ENCODE measurements at places on chromosomes 2 and 18. TPM values are rescaled to one million over a fixed set of nuclear protein-coding genes. Genes with fewer than 3 reads are reported as not detected.

DNA sequence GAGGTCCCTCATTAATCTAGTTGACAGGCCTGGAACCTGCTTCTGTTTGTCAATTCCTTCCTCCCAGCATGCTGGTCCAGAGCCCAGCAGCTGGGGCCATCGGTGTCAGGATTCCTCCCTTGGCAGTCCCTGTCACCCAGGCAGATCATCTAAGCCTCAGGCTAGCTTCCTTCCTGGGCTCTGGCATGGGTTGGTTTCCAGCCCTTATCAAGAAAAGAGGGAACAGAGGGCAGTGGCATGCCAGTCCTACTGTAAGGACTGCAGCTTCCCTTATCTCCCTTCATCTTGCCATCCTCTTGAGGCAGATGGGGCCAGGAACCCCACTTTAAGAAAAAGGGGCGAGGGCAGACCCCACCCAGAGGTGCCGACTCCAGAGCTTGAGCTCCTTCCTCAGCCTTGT is 10.9 kb upstream of the KCNK3 start:
- H3K27me3 ChIP-seq: no peaks in the 10 kb centered on the region
- H3K27ac ChIP-seq: no peak overlapping the region
- no peaks in the 10 kb centered on the region for H3K4me1 ChIP-seq

DNA sequence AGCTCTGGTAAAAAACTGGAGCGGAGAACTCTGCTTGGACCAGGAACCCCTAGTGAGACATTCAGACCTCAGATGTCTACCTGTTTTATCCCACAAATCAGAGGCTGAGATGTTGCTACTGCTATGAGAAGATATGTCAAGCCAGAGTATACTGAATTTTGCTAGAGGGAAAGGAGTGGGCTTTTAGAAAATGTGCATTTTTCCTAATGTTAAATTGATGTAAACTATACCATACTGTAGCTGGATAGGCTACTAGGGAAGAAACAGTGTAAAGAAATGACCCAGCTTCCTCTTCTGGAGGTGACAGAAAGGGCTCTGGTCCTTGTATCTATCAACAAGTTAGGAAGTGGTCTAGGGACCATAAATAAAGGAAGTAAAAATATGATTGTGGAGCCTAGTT is 65.0 kb downstream of the SLC39A10 start:
- H3K36me3 ChIP-seq: no peaks in the 10 kb centered on the region
- H3K4me3 ChIP-seq: no peak overlapping the region
- no peak for DNase-seq
- H3K27me3 ChIP-seq: no peaks in the 10 kb centered on the region
- no peaks in the 10 kb centered on the region for H3K4me1 ChIP-seq
- no peak overlapping the region for H3K27ac ChIP-seq

GRCh38 chr2:191043438-191043837 is 29.5 kb upstream of the STAT1 start:
- no peaks in the 10 kb centered on the region for H3K36me3 ChIP-seq
- no peak overlapping the region for H3K4me3 ChIP-seq
- no peaks in the 10 kb centered on the region for H3K27me3 ChIP-seq
- no peak for DNase-seq
- H3K27ac ChIP-seq: no peak overlapping the region

DNA sequence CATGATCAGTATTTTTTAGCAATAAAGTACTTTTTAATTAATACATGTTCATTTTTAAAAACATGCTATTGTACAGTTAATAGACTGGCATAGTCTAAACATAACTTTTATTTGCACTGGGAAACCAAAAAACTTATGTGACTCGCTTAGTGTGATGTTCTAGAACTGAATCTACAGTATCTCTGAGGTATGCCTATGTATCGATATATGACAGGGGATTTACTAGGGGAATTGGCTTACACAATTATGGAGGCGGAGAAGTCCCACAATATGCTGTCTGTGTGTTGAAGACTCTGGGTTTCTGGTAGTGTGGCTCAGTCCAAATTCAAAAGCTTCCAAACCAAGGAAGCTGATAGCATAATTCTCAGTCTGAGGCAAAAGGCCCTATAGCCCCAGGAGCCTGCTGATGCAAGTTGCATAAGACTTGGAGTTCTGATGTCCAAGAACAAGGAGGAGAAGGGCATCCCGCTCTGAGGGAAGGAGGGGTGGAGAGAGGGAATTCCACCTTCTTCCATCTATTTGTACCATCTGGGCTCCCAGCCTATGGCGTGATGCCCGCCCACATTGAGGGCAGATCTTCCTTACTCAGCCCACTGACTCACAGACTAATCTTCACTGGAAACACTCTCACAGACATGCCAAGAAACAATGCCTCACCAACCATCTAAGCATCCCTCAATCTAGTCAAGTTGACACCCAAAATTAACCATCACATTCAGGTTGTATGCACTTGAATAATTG is 27.5 kb downstream of the ZNF638 start:
- no peak overlapping the region for H3K4me3 ChIP-seq
- no peaks in the 10 kb centered on the region for H3K27me3 ChIP-seq
- no peaks in the 10 kb centered on the region for H3K36me3 ChIP-seq
- no peak for DNase-seq
- H3K4me1 ChIP-seq: no peaks in the 10 kb centered on the region
- no peak overlapping the region for H3K27ac ChIP-seq

DNA sequence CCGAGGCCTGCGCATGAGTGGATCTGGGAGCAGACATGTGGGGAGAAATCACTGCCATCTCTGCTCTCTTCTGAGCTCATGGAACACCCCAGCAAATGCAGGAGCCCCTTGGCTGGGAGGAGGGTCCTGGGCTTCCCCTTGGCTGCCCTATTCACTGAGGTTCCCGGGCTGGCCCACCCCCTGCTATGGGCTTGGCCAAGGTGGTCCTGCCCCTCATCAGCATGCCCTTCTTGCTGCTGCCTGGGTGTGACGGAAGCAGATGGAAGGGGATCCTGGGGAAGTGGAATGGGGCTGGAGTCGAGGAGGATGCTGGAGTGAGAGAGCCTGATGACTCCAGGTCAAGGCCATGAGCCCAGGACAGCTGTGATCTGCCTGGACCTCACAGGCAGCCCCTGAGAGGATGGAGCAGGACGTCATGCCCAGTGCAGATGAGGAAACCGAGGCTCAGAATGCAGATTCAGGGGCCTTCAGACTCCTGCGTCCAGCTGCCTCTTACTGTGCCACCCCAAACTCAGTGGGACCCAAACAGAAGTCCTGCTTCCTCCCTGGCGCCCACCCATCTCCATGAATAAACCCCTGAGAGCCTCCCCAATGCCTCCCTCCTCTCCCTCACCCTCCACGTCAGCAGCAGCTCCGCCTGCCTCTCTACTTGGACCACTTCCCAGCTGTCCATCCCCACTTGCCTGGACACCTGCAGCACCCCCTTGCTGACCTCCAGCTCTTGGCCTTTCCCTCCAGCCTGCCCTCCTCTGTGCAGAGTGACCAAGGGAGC is 4.0 kb downstream of the SNED1 start:
- H3K27me3 ChIP-seq: no peaks in the 10 kb centered on the region
- H3K4me1 ChIP-seq: no peaks in the 10 kb centered on the region
- no peak overlapping the region for H3K27ac ChIP-seq
- no peaks in the 10 kb centered on the region for H3K36me3 ChIP-seq
- H3K4me3 ChIP-seq: no peak overlapping the region

DNA sequence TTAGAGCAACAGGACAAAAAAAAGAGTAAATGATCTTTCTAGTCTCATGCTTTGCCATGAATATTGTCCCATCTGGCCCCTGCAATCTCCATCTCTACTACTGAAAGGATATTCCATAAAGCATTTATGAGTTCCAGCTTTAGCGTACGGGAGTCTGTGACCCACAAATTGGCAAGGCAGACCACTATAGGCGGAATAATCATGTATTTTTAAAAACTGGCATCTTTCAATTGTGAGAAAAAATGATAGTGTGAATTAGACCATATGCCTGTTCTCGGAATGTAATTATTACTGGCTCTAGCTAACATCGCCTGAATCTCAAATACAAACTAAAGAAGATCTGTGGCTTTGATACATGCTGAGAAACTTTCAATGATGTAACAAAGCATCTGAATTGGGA is 738.1 kb upstream of the NXPH2 start:
- no peaks in the 10 kb centered on the region for H3K4me1 ChIP-seq
- no peaks in the 10 kb centered on the region for H3K27me3 ChIP-seq
- no peaks in the 10 kb centered on the region for H3K36me3 ChIP-seq
- H3K4me3 ChIP-seq: no peak overlapping the region
- no peak for DNase-seq
- no peak overlapping the region for H3K27ac ChIP-seq

- H3K27ac ChIP-seq: no peak overlapping the region
- DNase-seq: no peak
- H3K4me3 ChIP-seq: no peak overlapping the region
Observed at GRCh38 chr2:200619279-200619678, 33.5 kb downstream of the AOX1 start.

- no peaks in the 10 kb centered on the region for H3K27me3 ChIP-seq
- H3K4me1 ChIP-seq: peaks cover 11% of the 10 kb centered on the region
- H3K27ac ChIP-seq: no peak overlapping the region
- DNase-seq: no peak
- H3K4me3 ChIP-seq: no peak overlapping the region
- no peaks in the 10 kb centered on the region for H3K36me3 ChIP-seq
Observed at GRCh38 chr2:24913911-24914310, 6.1 kb downstream of the ADCY3 start.

- H3K36me3 ChIP-seq: no peaks in the 10 kb centered on the region
- no peak overlapping the region for H3K4me3 ChIP-seq
- H3K27me3 ChIP-seq: no peaks in the 10 kb centered on the region
- no peak for DNase-seq
- no peaks in the 10 kb centered on the region for H3K4me1 ChIP-seq
Observed at GRCh38 chr2:132860220-132860619, 190.2 kb upstream of the LYPD1 start.

- H3K27ac ChIP-seq: no peak overlapping the region
- no peaks in the 10 kb centered on the region for H3K36me3 ChIP-seq
- no peak overlapping the region for H3K4me3 ChIP-seq
- DNase-seq: no peak
Observed at GRCh38 chr2:216222650-216223352, 113.7 kb downstream of the XRCC5 start.

DNA sequence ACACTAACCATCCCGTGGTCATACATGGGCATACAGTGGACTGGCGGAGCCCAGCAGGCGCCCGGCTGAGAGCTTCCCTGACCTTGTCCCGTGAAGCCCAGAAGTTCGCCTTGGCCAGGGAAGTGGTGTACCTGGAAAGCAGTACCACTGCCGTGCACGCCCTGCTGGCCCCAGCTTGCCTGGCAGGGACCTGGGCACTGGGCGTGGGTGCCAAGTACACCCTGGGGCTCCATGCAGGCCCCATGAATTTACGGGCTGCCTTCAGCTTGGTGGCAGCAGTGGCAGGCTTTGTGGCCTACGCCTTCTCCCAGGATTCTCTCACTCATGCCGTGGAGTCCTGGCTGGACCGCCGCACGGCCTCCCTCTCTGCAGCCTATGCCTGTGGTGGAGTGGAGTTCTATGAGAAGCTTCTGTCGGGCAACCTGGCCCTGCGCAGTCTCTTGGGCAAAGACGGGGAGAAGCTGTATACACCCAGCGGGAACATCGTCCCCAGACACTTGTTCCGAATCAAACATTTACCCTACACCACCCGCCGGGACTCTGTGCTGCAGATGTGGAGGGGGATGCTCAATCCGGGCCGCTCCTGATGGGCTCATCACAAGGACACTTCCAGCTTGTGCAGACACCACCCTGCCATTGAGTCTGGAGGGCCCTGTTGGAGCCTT is 2.3 kb downstream of the TMEM177 start:
- DNase-seq: no peak
- H3K27ac ChIP-seq: no peak overlapping the region
- no peaks in the 10 kb centered on the region for H3K36me3 ChIP-seq
- no peaks in the 10 kb centered on the region for H3K27me3 ChIP-seq
- no peak overlapping the region for H3K4me3 ChIP-seq

DNA sequence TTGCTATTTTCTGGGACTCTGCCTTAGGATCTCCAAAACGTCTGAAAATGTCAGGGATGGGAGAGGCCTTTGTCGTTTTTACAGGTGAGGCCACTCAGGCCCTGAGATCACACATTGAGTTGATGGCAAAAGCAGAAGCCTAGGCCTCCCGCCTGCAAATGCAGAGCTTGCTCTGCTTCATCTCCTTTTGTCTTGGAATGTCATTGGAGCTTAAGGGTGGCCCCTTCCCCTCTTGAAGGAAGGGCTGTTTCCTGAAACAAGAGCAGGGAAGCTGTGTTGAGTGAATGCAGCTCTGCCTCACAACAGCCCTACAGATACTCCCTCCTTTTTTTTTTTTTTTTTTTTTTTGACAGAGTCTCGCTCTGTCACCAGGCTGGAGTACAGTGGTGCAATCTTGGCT is 123.5 kb downstream of the GLI2 start:
- H3K36me3 ChIP-seq: no peaks in the 10 kb centered on the region
- no peaks in the 10 kb centered on the region for H3K27me3 ChIP-seq
- no peak overlapping the region for H3K4me3 ChIP-seq
- no peak overlapping the region for H3K27ac ChIP-seq

GRCh38 chr18:11021477-11021876 is 127.9 kb downstream of the PIEZO2 start:
- no peaks in the 10 kb centered on the region for H3K4me1 ChIP-seq
- H3K4me3 ChIP-seq: no peak overlapping the region
- no peak for DNase-seq
- no peaks in the 10 kb centered on the region for H3K36me3 ChIP-seq
- H3K27ac ChIP-seq: no peak overlapping the region

DNA sequence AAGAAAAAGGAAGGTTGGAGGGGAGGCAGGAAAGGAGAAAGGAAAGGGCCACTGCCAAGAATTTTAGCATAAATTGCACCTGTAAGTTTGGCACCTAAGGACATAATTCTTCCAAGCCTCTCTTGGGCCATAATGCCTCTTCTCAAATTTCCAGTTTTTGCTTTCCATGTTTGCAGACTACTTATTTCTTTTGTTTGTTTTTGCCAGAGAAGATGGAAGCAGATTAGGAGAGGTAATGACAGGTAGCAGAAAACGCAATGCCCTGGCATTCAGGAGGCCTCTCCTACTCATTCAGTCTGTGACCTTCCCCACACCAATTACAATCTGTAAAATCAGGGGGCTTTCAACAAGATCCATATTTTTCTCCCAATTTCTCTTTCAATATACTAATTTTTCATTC is 56.8 kb downstream of the MRPL33 start:
- H3K4me3 ChIP-seq: no peak overlapping the region
- H3K4me1 ChIP-seq: no peaks in the 10 kb centered on the region
- no peak for DNase-seq
- no peak overlapping the region for H3K27ac ChIP-seq
- H3K36me3 ChIP-seq: no peaks in the 10 kb centered on the region

GRCh38 chr2:85578243-85579180 is 1.1 kb downstream of the VAMP8 start:
- peak overlapping the region; percentile 70 for H3K27ac ChIP-seq
- H3K27me3 ChIP-seq: no peaks in the 10 kb centered on the region
- H3K4me3 ChIP-seq: no peak overlapping the region
- H3K4me1 ChIP-seq: no peaks in the 10 kb centered on the region
- DNase-seq: no peak

GRCh38 chr2:53584986-53585385 is 182.6 kb upstream of the CHAC2 start:
- no peaks in the 10 kb centered on the region for H3K36me3 ChIP-seq
- no peaks in the 10 kb centered on the region for H3K27me3 ChIP-seq
- H3K27ac ChIP-seq: no peak overlapping the region
- H3K4me3 ChIP-seq: no peak overlapping the region

The RAB6C gene
- 0.21 TPM for total RNA-seq

The DSC1 gene
- not detected for total RNA-seq

The ATP8B1 gene
- total RNA-seq: 22.6 TPM

The MGAT4A gene
- total RNA-seq: 107 TPM

The PAX3 gene
- total RNA-seq: not detected

The HOXD10 gene
- 72.8 TPM for total RNA-seq

The DDX18 gene
- 30.2 TPM for total RNA-seq

The RMND5A gene
- total RNA-seq: 39.4 TPM

The TRIM43 gene
- total RNA-seq: not detected

The ARHGEF4 gene
- 1.8 TPM for total RNA-seq
